ENCODE measurements at places on chromosomes 4 and X.

GRCh38 chr4:3123181-3123671 lies 48.7 kb downstream of the HTT start:
- no peak for DNase-seq

DNA sequence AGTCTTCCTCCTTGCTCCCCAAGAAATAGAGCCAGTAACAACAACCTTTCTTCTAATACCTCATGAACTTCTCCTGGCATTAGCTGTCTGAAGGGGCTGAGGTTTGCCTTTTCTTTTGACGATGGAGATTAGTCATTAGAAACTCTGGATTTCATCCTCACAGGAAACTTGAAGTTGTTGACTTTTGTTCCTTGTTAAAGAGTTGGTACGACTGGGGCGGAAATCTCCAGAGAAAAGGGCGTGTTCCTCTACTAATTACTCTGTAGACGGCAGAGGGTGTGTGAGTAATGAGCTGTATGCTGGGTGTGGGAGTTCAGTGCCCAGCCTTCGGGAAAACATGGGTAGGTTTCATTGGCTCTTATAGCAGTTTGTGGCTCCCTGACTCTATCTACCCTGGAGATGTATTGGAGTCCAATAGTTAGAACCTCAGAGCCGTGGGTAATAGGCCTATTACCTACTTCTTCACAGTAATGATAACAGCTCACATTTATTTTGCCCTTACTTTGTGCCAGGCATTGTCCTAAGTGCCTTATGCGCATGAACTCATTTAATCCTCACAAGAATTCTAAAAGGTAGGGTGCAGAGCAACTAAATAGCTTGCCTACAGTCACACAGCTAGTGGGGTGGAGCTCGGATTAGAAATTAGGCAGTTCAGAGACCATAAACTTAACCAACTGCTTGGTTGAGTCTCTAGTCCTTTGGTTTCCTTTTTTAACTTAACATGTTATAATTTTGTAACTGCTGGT lies 23.4 kb downstream of the TMEM164 start:
- DNase-seq: no peak

- no peak for DNase-seq
Measured at GRCh38 chrX:46611658-46612362, 38.2 kb downstream of the CHST7 start.

DNA sequence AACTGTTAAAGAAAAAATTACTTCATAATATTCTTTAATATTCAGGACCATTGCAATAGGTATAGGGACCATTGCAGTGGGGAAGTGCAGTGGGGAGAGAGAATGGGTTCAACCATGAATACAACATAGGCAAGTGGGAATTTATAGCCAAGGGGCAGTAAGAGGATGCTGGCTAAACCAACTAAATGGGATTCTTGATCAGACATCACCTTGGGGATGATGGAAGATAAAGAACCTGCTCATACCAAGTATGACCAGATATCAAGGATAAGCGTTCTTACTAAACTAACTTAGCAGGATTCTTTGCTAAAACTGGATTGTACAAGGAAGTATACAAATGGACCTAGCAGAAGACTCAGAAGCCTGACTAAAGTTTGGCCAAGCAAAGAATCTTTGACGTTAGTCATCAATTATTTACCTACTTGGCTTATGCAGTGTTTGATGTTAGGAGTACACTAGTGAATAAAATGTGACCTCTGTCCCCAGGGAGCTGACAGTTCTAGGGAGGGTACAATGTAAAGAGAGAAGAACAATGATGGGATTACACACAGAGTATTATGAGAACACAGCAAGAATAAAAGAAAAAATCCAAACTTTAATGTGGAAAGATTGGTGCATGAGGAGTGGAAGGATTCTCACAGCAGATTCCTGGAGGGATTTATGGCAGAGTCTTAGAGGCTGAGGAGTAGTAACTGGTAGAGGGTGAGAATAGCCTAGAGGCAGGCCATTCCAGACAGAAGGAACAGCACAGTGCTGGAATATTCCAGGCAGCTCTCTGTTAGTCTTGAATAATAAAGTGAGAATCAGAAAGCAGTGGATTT lies 54.7 kb upstream of the MYOZ2 start:
- no peak for DNase-seq

- peak; percentile 47 for DNase-seq
Measured at GRCh38 chrX:121308276-121308805, 260.9 kb downstream of the GLUD2 start.

- DNase-seq: no peak
Measured at GRCh38 chr4:88029556-88029955, 22.1 kb downstream of the PKD2 start.

DNA sequence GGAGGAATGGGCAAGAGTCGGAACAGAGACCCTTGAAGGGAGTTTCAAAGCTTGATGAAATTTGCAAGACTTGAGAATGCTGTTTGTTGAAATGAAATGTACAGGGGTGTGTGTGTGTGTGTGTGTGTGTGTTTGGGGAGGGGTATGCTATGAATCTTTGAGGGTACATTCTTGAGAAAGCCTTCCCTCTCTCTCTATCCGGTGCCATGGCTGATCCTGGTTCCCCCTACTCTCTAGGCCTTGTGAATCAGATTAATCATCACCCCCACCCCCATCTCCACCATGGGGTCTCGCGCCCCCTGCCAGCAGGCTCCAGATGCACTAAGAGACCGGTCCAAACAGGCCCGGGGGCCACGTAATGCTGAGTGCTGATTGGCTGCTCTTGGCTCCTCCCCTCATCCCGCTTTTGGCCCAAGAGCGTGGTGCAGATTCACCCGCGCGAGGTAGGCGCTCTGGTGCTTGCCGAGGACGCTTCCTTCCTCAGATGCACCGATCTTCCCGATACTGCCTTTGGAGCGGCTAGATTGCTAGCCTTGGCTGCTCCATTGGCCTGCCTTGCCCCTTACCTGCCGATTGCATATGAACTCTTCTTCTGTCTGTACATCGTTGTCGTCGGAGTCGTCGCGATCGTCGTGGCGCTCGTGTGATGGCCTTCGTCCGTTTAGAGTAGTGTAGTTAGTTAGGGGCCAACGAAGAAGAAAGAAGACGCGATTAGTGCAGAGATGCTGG lies at the start of gene HTR2C:
TSS of gene HTR2C (plus strand) at position 441 of the 729 bp plus-strand sequence. CDS start 142,851 bp downstream, outside the sequence.
- no peak for DNase-seq

DNA sequence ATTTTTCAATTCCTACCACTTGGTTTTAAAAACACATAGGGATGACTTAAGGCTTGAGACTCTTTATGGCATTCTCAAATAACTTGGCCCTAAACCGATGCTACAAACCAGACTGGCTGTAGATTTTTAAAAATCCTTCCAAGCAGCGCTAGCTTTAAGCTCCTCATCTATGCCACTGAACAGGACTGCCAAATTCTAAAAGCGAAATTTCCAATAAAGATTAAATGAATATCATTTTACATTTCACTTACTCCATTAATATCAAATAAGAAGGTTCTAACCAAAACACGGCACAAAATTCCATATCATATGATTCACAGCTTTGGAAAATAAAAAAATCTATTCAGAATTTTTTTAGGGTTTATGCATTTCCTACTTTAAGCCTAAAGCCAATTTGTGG lies 134.2 kb downstream of the FANCB start:
- no peak for DNase-seq

DNA sequence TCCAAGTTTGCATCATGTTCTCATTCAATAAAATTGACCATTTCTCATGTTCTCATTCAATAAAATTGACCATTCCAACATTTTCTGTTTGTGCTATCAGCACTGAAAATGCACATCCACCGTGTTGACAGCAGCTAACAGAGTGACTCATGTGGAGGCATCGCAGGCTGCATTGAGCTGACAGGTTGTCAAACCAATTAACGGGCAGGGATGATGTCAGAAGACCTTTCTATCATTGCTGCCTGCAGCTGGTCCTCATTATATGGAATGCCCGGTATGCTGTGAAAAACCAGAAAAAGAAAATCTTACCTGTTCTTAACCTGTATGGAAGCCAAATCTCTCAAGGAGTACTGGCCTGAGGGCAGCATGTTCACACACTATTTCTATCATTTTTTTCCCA lies 202.0 kb downstream of the SMIM20 start:
- no peak for DNase-seq

GRCh38 chr4:48228949-48229348 lies 40.7 kb downstream of the TEC start:
- DNase-seq: no peak

GRCh38 chr4:167787231-167787630 lies 305.1 kb upstream of the ANXA10 start:
- DNase-seq: no peak

GRCh38 chr4:119025916-119026661 lies 109.5 kb upstream of the MYOZ2 start:
- DNase-seq: no peak

DNA sequence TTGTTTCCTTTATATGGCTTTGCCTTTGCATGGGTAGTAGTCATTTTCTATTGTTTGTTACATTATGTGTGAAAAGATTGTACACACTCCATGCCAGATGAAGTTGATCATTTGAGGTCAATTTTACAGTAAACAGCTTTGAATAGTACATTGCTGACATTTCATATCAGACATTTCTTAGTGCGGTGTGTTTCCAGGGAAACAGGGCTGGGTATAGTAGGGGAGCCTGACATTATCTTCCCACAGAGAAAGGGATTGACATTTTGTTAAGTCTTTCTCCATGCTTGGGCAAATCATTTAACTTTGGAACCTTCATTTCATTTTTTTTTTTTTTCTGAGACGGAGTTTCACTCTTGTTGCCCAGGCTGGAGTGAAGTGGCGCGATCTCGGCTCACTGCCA lies 5.0 kb downstream of the FUNDC2 start:
- no peak for DNase-seq

GRCh38 chr4:89269121-89269666 lies 38.4 kb downstream of the GPRIN3 start:
- DNase-seq: no peak

- no peak for DNase-seq
Measured at GRCh38 chr4:109690690-109691410, 12.4 kb downstream of the CASP6 start.

DNA sequence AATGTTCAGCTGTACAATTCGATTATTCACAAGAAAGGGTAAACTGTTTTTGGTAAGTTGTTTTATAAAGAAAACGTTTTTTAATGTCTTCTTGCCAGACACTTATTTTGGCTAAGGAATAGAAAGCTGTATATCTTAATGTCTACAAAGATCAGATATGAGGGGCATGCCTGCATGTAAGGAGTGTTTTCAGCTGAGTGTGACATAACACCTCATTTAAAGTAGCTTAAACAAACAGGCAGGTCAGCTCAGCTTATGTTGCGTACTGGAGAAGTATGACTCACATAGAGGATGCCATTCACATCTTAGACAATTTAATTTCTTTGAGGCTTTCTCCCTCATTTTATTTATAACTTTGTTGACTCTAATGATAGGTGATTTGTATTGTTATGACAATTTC lies 30.4 kb downstream of the LAMTOR3 start:
- DNase-seq: no peak

- no peak for DNase-seq
Measured at GRCh38 chr4:129839687-129840086, 743.7 kb downstream of the C4orf33 start.

- no peak for DNase-seq
Measured at GRCh38 chr4:142352712-142353111, 493.4 kb downstream of the INPP4B start.

DNA sequence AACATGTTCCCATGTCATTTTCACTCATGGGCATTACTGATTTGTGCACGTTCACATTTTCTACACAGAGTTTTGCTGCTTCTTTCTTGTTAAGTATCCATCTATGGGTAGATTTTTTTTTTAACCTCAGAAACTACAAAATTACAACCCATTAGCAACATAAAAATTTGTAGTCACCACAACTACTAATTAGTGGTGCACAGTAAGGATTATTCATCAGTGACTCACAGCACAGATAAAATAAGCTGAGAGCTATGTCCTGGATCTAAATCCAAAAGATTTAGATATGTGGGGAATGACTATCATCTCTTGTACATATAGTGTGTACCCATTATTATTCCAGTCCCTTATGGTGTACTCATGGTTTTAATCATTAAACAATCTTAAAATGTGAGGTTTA lies 19.7 kb upstream of the AMELX start:
- DNase-seq: no peak

DNA sequence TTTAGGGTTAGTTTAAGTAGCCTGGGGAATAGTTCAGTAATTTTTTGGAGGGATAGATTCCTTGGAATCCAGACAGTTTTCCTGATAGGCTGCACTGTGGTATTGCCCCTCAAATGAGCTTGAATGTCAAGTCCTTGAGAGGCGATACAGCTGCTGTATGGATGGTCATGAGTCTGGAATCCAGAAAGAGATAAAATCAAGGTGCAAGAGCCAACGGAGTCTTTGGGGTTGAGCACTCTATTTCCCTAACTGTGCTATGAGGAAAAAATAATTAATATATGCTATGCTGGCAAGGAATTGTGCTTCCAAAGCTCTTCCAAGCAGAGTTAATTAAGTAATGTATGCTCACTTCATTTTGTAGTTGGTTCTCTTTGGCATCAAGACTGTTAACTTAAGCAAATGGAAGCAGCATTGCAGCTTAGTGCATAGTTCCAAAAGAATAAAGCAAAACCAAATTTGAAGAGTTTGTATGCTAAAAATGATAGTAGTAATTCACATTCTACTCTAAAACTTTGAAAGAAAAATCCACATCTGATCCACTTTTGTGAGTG lies 48.8 kb downstream of the LIMCH1 start:
- DNase-seq: no peak

DNA sequence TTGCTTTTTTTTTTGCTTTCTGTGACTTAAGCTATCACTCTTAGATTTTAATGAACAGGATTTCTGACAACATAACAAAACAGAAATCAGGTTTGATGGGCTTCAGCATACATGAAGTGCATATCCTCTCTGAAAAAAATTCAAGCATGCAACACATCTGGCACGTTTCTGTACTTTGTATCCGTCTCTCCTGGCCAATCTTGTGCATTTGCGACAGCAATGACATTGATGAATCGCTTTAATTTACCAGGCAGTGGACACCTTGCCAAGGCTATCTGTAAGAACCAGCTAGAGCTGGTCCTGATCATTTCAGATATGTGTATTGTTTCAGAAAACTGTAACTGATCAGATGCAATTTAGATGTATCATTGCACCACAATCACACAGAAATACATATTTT lies 93.3 kb downstream of the CCSER1 start:
- DNase-seq: no peak

GRCh38 chrX:123740006-123740405 lies 7.2 kb upstream of the THOC2 start:
- DNase-seq: no peak

- DNase-seq: no peak
Measured at GRCh38 chr4:185782523-185782922, 29.5 kb downstream of the SORBS2 start.

DNA sequence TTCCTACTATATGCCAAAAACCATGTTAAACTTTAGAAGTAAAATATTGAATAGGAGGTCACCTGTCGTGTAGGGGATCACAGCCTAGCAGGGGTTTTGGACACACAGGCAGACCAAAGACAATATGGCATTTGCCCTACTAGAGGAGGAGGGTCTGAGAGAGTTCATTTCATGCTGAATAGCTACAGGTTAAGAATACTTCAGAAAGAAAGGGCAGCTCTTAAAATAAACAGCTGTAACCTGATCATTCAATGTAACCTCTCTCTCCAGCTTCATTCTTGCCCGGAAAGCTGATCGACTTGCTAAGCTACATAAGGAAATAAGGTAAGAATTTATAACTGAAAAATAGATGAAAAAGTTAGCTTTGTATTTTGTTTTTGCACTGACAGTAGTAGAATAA lies 79.9 kb downstream of the MAOA start:
- no peak for DNase-seq
